ENCODE measurements at places on chromosomes 1 and 21.
A peak's percentile ranks its signal among the peaks of the same experiment; 100 is the strongest.

DNA sequence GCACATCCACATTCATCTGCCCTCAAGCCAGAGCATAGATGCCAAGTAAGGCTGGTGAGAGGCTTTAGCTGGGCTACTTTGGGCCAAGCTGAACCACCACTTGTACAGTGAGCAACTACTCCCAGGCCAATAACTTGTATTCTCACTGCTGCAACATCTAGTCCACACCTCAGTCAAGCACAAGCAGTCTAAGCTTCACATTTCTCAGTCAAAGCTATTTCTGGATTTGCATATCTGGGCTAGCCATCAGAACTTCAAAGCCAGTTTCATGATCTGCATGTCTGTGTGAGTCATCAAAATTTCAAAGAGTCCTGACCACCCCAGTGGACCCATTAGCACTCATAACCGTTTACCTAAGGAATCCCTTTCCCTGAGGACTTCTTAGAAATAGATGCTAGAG, 77.7 kb upstream of the DIRAS3 start:
- peak; percentile 17 for DNase-seq

DNA sequence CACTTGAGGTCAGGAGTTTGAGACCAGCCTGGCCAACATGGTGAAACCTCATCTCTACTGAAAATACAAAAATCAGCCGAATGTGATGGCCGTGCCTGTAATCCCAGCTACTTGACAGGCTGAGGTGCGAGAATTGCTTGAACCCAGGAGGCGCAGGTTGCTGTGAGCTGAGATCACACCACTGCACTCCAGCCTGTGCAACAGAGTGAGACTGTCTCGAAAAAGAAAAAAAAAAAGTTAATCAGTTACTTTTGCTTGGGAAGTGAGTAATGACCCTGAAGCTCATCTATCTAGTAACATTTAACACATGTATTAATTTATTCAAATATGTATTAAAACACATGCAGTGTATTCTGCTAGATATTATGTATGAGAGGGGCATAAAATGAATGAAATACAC, 49.4 kb downstream of the ZNF326 start:
- no peak for DNase-seq

DNA sequence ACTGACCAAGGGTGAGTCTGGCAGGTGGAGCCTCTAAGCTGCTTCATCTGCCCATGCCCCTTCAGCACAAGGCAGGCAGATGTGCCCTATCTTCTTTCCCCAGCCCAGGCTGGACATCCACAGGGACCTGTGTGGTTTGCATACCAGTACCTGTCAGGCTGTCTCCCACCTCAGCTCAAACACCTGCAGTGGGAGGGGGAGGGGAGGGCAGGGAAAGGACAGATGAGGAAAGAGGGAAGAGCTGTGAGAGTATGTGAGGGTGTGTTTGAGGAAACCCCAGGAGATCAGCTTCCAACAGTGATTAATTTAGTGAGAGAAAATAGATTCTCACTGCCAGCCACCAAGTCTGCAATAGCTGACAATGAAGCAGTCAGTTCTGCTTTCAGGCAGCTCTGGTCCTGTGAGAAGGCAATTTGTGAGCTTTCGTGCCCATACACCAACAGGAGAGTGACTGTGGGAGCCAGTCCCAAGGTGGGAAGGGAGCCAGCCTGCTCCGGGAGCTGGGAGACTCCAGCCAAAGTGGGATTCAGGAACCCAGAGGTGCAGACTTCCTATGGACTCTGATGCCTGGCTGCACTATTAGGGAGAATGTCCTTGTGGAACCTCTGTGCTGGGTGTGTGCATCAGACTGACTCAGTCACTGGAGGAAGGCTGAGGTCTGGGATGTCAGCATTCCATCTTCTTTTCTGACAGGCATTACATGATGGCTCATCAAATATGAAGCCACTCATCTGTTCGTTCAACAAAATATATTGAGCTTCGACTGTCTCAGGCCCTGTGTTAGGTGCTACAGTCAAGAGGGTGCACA, 59.7 kb downstream of the TNR start:
- DNase-seq = no peak

DNA sequence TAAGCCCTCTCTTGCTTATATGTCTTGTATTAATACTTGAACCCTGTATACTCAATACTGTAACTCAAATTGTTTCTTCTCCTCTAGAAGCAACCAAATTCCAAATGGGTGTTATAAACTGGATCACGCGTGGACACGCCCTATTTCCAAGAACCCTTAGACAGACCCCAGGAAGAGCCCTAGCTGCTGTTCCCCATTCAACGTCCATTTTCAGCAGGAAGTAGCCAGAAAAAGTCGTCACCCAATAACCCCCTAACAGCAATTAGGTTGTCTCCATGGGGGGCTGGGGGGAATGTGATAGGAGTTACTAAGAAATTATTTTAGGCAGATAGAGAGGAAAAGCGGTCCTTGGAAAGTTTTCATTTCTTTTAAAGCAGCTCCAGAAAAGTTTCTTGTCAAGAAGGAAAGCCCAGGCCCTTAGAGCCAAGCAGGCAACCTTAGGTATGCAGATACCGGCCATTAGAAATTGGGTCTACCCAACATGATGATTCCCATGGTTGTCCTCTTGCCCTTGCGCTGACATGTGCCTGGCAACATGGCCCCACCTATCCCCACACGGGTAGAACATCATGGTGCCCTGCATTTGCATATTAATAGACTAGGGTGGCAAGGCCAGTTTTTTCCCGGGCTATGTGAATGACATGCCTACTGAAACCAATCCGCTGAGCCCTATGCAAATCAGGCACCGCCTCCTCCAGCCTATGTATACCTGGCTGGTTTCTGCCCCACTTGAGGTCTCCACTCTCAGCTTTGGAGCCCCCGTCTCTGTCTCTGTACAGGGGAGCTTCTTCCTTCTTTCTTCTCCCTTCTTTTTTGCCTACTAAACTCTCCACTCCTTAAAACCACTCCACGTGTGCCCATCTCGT, 4.0 kb upstream of the CD46 start:
- no peak for DNase-seq

- no peak for DNase-seq
Measured at GRCh38 chr1:76687307-76688175, 179.7 kb upstream of the ST6GALNAC5 start.

- no peak for DNase-seq
Measured at GRCh38 chr1:58809325-58810010, 25.6 kb upstream of the JUN start.

GRCh38 chr1:20100632-20101355, 18.5 kb downstream of the PLA2G2D start:
- peak; percentile 32 for DNase-seq

- no peak for DNase-seq
Measured at GRCh38 chr1:18253093-18253492, 145.5 kb downstream of the IGSF21 start.
